ENCODE measurements at places on chromosomes 6 and 20.

GRCh38 chr6:132813173-132813856 is 1.1 kb upstream of the RPS12 start:
- peak; percentile 13 for ATAC-seq

GRCh38 chr6:134317471-134318131 is at the start of gene SGK1:
TSS of gene SGK1 (minus strand) at chr6:134318112. CDS start at chr6:134317460, 652 bp downstream.
- peak; percentile 78 for ATAC-seq

- no peak for ATAC-seq
Observed at GRCh38 chr20:4056880-4057279, 41.5 kb upstream of the RNF24 start.

- no peak for ATAC-seq
Observed at GRCh38 chr20:1882026-1882425, 13.2 kb upstream of the SIRPA start.

DNA sequence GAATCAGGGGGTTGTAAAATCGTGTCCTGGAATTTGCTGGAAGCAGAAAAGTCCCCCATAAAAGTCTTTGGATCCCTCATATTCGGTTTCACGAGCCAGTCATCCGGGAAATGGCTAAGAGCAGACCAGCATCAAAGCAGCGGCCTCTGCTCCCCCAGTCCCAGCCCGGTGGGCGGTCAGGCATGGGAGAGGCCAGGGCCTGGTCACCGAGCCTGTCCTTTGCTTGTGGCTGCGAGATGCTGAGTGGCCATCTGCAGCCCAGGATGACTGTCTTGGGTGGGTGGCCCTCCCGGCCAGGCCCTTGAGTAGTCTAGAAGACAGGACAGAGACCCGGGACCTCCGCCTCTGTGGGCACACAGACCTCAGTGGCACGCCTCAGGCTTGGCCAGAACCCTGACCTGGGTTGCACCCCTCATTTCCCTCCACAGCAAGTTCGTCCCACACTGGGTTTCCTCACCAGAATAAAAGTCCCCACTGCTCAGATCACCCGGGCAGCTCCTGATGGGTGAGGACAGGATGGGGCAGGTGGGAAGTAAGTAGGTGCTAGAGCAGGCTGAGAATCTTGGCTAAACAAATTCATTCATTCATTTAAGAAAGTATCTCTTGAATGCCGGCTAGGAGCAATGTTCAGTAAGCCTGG is 172.1 kb downstream of the BMP7 start:
- no peak for ATAC-seq

GRCh38 chr6:40171343-40171742 is 237.1 kb upstream of the MOCS1 start:
- ATAC-seq, result no peak

DNA sequence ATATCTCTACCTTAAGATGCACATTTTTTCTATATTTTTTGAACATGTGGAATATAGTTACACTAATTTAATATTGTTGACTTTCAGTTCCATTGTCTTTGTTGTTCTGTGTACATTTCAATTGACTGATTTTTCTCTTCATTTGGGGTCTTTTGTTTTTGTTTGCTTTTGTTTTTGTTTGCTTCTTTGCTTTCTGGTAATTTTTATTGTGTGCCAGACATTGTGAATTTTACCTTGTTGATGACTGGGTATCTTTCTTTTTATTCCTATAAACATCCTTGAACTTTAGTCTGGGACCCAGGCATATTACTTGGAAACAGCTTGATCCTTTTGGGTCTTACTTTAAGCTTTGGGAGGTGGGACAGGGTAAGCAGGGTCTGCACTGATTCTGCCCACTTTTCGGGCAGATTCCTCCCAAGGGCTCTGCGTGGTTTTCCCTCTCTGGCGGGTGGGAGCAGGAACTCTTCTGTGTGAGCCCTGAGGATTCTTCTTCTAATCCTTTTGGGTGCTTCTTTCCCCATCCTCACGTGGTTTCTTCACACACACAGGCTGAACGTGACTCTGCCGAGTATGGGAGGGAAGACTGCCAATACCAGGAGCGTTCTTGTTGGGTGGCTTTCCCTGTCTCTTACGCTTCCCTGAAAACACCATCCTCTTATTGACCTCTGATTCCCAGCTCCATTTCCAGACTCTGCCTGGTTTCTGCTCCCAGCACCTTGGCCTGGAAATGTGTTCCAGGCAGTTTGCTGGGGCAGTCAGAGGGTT is 200.5 kb downstream of the ARID1B start:
- ATAC-seq, result no peak

All from activated T-helper 17 cell treated with anti-CD3 and anti-CD28 coated beads, Interleukin-2, amount 50 U/mL, for 72 hours (primary cell).